ENCODE measurements at places on chromosomes 16 and 17.
A peak's percentile ranks its signal among the peaks of the same experiment; 100 is the strongest.

GRCh38 chr17:3968015-3968414, 3.8 kb upstream of the ATP2A3 start:
- DNase-seq = no peak

- no peak for DNase-seq
Observed at GRCh38 chr16:74603848-74604247, 3.1 kb downstream of the GLG1 start.

DNA sequence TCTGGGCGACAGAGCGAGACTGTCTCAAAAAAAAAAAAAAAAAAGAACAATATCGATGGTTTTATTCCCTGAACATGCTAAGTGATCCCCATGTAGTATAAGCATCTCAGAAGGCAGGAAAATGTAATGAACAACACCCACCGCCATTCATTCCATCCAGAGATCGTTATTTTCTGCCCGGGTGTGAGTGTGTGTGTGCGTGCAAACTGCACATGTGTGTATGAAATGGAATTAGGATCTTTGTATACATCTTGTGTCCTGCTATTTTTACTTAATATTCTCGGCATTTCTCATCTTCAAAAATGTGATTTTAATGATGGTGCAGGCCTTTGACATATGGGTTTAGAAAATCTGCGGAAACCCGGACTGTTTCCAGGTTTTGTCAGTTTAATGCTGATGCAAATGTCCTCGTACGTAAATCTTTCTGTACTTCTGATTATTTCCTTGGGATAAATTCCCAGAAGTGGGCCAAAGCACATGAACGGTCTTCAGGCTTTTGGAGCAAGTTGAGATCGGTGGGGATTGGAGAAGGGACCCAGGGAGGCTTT, 254.8 kb downstream of the SEC14L1 start:
- DNase-seq = no peak

DNA sequence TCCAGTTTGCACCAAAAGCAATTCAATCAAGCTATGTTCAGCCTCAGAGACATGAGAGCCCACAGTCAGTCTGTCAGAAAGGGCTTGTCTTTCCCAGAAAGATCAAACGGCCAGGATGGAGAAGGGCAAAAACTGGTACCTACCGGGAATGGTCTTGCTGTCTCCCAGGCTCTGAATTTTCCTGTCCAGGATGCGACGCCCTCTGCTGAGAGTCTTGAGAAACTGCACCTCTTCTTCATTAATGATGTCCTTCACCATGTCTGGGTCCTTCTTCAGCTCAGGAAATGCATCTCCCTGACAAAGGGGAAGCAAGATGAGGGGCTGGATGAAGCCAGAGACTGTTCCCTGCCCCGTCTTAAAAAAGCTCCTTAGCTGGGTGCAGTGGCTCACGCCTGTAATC, 15.8 kb upstream of the EXOSC6 start:
- peak; percentile 34 for DNase-seq

- DNase-seq = no peak
Observed at GRCh38 chr17:9729034-9729650, 62.2 kb downstream of the DHRS7C start.

DNA sequence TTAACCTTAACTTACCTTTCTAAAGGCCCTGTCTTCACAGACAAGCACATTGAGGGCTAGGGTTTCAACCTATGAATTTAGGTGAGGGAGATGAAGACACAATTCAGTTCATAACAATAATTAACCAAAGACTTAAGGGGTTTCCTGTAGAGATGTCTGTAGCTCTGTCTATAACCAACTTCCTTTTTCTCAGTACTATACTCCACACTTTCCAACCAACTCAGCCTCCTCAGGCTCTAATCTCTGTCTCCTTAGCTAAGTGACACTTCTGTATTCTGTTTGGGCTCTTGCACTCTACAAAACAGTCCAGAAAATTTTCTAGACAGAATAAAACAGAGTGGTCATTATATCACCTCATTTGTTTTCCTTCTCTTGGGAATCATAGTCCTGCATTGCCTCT, 25.8 kb downstream of the CAPNS2 start:
- no peak for DNase-seq

DNA sequence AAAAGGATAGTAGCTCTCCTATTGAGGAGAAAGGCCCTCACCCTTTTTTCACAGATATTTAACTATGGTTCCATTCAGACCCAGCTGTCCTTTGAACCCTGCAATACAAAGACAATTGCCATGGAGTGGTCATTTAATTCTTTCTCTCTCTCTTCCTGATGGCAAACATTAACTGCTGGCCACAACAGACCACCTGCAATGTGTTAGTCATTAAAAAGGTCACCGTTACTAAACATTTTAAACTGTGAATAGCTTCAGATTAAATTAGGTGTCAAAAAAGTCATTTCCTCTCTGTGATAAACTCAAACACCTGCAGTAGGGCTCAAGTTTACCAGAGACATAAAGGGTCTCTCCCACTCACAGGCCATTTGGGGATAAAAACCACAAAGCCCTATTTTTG, 697.2 kb downstream of the TOX3 start:
- DNase-seq = no peak

GRCh38 chr16:86198206-86199118, 299.5 kb downstream of the IRF8 start:
- no peak for DNase-seq

DNA sequence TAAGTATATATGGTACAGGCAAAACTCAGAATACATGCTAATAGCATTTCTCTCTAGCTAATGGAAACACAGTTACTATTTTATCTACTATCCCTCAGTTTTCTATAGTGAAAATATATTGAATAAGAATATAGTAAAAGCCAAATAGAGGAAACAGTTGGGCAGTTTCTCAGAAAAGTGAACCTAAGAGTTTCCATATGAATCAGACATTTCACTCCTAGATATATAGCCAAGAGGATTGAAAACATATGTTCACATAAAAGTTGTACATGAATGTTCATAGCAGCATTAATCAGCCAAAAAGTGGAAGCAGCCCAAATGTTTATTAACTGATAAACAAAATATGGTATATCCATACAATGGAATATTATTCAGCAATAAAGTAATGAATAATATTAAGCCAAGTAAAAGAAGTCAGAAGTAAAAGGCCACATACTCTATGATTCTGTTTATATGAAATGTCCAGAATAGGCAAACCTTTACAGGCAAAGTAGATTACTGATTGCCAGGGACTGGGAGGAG, 134.6 kb downstream of the CYB561 start:
- no peak for DNase-seq

DNA sequence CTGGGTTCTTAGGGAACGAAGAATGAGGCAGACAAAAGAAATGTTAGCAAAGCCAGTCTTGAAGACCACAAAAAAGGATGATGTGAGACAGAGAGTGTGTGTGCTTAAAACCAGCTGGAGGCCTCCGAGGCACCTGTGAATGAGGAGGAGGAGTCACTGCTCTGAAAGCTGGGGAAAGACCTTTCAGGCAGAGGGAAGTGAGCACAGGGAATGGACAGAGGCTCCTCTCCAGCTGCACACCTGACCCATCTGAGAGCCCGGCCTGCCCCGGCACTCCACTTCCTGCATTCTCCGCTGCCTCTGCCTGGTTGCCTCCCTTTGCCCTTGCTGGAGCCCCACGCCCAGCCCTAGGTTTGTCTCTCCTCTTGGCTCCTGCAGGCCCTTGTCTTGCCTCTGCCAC, 55.2 kb upstream of the SREBF1 start:
- no peak for DNase-seq

- DNase-seq = peak; percentile 57
Observed at GRCh38 chr16:2147981-2148671, at the start of gene RAB26. TSS of gene RAB26 (plus strand) at chr16:2148625. CDS start at chr16:2148784, 159 bp downstream.

DNA sequence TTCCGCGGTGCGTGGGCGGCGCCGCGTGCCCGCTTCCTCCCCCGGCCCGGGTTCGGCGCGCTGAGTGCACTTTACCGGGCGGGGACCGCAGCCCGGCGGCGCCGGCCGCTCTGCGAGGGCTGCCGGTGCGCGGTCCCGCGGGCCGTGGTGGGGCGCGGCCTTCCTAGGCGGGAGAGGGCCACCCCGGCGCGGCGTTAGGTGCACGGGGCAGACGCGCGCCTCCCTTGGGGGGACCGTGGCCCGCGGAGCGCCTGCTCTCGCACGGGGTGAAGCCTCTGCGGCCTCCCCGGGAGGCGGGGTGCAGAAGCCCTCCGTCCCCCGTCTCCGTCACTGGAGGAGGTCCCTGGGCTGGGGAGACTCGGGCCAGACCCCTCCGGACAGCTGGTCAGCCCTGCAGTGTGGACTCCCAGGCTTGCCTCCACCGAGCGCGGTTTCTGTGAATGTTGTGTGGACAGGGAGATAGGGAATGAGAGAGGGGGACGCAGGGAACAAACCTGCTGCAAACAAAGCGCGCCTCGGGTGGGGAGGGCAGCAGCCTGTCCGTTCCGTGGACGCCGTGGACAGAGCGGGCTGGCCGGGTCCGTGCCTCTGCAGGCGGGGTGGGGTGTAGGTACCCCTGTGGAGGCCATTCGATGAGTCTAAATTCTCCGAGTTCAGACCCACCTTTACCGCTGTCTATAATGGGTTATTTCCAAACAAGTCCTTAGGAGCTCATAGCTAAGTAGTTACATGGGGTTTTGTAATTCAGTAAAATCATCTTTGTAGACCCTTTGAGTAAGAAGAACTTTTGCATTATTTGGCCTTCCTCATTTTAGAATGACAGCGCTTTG, 721 bp downstream of the TBCD start:
- no peak for DNase-seq

GRCh38 chr17:42849451-42850181, 1.4 kb upstream of the AOC3 start:
- DNase-seq = no peak

DNA sequence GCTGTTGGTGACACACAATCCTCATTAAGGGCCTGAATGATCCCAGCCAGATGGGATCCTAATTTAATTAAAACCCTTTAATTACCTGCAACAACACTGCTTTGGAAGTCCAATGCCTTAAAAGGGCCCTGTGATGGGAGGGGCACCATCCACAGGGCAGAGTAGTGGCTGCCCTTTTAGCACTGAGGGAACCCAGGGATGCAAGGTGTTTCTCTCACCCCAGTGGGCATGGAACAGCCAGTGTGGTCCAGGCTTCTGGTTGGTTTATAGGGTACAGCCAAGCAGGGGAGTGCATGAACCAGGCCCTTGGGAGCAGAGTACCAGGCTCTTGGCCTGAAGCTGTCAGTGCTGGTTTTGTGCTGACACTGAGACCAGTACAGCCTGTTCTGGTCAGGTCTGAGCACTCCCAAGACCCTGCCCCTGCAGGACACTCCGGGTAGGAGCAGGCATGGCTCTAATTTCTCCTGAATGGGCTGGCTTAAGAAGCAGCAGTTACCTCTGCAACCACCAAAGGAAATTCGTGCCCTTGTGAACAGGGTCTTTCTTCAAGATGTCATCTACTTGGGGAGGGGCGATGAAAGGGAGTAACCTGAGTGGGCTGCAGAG, 9.9 kb downstream of the NXPH3 start:
- no peak for DNase-seq
